ENCODE measurements at places on chromosomes 12 and 14.

DNA sequence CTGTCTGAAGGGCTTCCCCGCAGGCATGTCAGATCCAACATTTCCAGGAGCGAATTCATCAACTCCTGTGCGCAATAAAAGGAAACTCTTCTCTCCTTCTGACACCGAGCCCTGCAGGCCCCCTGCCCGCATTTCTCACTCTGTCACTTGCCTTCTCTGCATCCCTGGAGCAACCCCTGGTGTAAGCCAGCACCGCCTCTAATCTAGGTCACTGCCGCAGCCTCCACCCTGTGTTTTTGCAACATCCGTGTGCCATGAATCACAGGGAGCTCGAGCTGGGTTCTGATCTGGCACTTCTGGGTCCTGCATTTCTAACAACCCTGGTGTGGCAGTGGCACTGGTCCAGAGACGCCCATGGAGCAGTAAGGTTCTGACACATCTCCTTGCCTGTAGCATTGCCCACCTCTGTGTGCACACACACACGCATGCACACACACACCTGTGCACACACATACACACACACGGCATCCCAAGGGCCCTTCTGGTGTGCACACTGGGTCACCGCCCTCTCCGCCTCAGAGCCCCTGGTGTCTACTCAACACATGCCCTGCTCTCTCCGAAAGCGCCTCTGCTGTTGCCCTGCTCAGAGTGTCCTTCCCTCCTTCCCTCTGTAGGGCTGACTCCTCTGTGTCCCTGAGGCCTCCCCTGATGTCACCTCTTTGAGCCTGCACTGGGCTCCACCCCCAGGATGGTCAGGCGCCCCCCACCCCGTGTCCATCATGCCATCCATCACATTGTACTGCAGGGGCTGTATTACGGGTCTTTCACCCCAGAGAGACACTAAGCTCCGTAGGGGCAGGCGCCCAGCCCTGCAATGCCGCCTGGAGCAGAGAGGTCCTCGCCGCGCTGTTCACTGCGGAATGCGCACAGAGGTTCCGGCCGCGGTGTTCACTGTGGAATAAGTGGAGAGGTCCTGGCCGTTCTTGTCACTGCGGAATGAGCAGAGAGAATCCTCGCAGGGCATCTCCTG lies 111.4 kb upstream of the SFSWAP start:
- no peak for DNase-seq

DNA sequence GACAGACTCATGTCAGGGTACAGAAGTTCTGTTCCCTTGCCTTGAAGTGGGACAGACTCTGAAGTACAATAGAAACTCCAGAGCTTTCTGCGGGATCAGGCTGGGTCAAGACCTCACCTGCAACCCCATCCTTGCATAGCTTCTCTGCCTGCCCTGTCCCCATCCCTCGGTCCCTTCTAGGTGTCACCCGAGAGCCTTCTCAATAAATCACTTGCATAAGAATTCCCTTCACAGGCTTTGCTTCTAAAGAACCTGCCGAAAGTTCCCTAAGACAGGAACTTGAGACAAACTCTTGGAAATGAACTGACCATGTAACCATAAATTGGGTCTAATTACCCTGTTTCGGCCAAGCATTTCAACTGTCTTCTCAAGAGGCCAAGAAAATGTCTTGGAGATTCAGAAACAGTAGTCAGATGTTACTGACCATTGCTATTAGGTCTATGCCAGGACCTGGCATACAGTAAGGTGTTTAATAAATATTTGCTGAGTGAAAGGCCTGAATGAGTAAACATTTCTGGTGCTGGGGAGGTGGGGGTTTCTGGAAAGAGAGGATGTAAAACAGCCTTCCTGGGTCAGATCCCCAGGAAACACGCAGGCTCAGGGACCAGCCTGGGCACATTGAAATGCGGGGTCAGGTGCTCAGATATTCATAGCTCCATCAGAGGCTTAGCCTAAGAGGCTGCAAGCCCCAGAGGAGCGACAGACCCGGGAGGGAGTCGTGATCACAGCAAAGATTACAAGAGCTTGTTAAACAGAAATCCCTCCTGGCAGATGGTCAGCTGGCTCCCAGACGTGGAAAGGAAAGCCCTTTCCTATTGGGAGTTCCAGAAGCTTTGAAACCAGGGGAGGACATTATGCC lies 226.2 kb upstream of the LHX5 start:
- DNase-seq: no peak

GRCh38 chr12:27112871-27113270 lies 30.5 kb upstream of the C12orf71 start:
- no peak for DNase-seq

GRCh38 chr12:78562368-78563205 lies 302.0 kb upstream of the SYT1 start:
- no peak for DNase-seq

DNA sequence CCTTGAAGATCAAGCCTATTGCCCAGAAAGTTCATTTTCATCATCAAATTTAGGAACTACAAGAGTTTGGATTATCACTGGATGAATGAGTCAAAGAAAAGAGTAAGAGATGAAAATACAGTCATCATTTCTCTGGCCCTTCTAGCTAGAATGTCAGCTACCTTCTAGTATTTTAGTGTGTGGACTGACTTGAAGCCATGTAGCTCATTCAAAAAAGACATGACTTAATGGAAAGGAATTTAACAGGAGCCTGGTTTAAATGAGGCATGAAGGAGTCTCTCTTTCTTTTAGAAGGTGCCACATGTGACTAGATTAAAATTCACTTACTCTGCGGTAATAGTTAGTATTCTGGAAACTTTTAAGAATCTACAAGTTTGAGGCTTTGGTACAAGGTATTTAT lies 7.1 kb downstream of the PTHLH start:
- no peak for DNase-seq

- DNase-seq: no peak
Measured at GRCh38 chr14:77338302-77338701, 17.5 kb downstream of the GSTZ1 start.

GRCh38 chr14:22268875-22269274 lies 320.1 kb downstream of the DAD1 start:
- DNase-seq: no peak

DNA sequence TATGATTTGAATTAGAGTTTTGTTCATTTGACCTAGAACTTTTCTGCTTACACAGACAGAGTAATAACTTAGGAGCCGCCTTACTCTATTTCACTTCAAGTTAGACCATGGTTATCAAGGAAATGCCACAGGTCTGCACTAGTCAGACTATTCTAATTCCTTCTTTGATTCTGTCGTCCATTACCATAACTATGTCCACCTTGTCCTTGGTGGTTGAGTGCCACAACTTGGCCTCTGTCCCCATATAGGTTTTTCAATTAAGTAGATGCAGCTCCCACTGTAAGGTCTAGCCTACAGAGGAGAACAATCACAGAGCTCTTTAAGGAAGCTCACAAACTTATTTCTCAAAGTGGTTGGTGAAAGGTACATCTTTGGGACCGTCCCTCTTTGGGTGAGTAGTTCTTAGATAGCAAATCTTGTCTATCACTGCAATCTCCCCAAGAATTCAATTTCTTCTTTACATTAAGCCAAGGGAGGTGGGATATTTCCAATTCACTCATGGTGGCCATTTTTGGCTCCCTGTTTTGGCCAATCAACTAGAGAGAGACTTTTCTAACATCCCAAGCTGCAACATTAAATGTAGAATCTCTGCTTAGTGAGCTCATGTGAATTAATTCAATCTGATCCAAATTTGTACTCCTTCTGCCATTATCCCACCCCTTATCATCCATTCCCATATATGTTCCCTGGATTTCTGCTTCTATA lies 434.6 kb downstream of the ADAMTS20 start:
- DNase-seq: no peak

GRCh38 chr14:69532561-69533340 lies 41.9 kb downstream of the CCDC177 start:
- DNase-seq: no peak

GRCh38 chr12:131929581-131930456 lies 743 bp downstream of the PUS1 start:
- DNase-seq: no peak

- no peak for DNase-seq
Measured at GRCh38 chr12:120846721-120847120, 57.4 kb downstream of the SPPL3 start.

GRCh38 chr14:105867961-105868599 lies 341.7 kb downstream of the TMEM121 start:
- no peak for DNase-seq

DNA sequence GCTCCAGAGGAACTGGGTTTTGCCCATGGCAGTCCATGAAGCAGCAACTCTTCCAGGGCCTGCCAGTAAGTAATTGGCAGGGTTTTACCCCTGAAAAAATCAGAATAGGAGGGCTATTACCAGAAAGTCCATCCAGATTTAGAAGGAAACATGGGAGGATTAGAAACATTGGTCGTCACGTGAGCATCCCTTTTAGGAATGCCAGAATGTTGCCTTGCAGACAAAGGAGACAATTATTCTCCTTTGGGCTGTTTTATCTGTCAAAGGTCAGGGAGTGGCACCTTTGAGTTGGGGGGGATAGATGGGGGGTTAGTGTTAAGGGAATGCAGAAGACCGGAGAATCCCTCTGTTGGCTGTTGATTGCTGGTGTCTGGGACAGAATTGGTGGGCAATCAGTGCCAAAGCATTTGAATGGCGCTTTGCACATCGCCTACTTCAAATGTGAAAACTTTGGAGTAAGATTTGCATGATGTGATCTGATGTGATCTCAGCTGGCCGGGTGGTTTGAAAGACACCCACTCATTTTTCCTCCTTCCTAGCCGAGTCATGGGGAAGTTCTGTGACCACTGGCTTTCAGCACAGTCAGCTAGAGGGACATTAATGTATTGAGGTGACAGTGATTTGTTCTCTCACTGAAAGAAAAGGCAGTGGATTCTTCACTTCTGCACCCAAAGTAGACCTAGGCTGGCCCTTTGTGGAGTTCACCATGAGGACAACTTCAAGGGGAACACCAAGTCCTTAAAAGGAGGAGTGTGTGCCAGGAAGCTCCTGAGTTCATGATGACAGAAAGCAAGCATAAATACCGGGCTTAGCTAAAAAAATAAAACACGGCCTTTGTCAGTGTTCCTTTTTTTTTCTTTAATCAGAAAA lies 31.4 kb downstream of the FLVCR2 start:
- no peak for DNase-seq

DNA sequence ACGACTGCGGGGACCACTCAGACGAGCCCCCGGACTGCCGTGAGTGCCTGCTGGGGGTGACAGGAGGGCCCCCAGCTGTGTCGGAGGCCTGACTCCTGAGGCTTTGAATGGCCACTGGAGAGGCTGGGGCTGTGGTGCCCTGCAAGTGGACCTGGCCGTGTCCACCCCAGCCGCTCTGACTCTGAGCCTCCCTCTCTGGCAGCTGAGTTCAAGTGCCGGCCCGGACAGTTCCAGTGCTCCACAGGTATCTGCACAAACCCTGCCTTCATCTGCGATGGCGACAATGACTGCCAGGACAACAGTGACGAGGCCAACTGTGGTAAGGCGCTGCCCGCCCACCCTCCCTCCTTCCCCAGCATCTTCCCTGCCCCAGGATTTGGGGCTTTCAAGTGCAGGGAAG lies 16.1 kb upstream of the NXPH4 start:
- no peak for DNase-seq

- no peak for DNase-seq
Measured at GRCh38 chr14:65159281-65160062, 57.2 kb upstream of the MAX start.

DNA sequence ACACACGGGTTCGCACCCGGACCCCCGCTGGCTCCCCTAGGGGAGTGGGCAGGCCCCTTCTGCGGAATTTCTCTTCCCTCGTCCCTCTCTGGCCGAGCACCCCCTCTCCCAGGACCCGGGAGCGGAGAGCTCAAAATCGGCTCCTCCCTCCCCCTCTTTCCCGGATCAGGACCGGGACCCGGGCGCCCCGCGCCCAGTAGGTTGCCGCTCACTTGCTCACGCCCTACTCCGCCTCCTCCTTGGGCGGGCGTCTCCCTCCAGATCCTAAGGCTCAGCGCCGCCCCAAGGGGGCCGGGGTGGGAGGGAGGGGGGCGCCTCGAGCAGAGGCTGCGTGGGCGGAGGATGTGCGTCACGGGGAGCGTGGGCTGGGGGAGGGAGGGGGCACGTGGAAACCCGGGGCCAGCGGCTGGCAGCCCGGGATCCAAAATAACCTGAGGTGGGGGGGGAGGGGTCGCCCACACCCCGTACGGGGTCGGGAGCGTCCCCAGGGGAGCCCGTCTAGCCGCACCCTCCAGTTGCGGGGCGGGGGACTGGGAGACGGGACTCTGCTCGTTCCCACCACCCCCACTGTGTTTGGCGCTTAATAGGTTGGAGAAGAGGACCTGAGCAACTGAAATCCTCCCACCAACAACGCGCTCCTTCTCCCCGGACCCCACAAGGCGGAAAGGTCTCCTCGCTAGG lies 1.8 kb upstream of the NAB2 start:
- DNase-seq: peak; percentile 90

DNA sequence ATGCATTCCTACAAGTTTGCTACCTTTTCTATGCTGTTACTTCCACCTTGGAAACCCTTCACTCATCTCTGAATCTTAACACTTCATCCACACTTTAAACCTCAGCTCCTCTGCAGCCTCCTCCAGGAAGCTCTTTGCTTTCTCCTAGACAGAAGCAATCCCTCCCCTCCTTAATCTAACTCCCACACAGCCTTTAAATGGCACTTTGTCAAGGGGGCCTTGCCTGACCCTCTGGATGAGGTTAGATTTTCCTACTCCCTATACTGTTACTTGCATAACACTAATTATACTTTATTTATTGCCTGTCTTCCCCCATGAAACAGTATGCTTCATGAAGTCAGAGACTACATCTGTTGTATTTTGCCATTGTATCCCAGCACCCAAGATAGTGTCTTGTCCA lies 394.6 kb downstream of the MED13L start:
- DNase-seq: no peak

- peak; percentile 38 for DNase-seq
Measured at GRCh38 chr14:53151523-53152183, 1.5 kb downstream of the DDHD1 start.

DNA sequence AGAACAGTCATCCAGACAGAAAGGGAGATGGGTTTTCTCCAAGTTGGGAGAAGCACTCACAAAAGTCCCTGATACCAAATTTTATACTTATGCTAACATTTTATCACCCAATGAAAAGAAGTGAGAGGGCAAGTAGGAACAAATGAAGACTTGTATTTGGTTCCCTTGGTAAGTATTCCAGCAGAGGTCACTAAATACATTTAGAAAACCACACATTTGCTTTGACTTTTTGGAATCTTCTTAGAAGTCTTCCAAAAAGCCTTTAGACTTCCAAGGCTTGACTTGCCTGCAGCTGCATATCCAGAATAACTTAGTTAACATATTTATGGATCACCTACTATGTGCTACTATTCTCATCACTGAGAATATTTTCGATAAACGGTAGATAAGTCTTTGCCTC lies 3.1 kb upstream of the GYS2 start:
- DNase-seq: no peak

- DNase-seq: no peak
Measured at GRCh38 chr14:93975791-93976476, 436 bp downstream of the ASB2 start.

GRCh38 chr12:29039013-29039412 lies 110.1 kb upstream of the FAR2 start:
- DNase-seq: no peak
